ENCODE measurements at places on chromosomes 7 and 10.

GRCh38 chr7:66939325-66939724 is 18.3 kb downstream of the TMEM248 start:
- DNase-seq, result no peak

DNA sequence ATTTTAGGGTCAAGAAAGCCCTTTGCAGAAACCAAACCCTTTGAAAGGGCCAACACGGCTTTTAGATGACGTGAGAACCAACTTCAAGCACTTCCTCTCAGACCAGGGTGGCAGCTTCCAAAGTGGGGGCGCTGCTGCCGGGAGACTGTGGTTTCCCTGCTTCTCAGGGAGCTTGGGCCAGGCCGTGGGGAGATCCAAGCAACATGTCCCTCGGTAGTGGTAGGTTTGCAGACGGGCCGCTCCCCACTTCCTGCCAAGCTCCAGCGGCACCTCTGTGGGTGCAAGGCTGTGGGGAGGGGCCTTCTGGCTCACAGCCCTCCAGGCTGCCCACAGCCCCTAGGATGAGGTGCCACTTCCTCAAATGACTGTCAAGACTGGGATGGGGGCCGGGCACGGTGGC is 132.4 kb downstream of the FAM53B start:
- peak; percentile 58 for DNase-seq

DNA sequence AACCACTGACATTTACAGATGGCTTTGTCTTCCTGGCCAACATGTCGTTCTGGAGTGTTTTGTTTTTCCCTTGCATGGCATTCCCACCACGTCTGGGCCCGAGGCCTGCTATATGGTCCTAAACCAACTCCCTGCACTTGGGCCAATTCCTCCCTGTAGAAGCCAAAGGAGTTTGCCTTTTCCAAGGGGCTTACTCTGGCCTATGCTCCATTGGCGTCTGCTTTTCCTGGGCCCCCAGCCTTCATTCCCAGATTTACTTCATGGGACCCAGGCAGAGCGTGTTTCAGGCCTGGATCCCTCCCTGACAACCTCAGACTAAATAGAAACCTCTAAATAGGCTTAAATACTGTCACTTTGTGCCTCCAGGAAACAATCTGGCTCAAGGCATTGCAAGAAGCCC is 60.7 kb downstream of the MINDY4 start:
- no peak for DNase-seq

DNA sequence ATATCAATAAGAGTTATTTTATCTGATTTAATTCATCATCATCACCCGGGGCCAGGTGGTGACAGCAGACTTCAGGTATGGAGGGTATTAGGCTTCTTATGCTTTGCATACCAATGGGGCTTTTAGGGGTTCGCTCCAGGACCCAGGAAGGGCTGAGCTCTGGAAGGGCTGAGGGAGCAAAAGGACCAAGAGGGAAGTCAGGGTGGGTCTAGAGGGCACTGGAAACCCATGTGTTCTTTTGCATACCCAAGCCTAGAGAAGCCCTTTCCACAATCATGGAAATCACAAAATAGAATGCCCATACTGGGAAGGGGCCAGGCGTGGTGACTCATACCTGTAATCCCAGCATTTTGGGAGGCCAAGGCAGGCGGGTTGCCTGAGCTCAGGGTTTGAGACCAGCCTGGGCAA is 30.9 kb upstream of the VCL start:
- DNase-seq, result no peak

GRCh38 chr10:20606985-20607384 is 290.1 kb downstream of the NEBL start:
- no peak for DNase-seq

DNA sequence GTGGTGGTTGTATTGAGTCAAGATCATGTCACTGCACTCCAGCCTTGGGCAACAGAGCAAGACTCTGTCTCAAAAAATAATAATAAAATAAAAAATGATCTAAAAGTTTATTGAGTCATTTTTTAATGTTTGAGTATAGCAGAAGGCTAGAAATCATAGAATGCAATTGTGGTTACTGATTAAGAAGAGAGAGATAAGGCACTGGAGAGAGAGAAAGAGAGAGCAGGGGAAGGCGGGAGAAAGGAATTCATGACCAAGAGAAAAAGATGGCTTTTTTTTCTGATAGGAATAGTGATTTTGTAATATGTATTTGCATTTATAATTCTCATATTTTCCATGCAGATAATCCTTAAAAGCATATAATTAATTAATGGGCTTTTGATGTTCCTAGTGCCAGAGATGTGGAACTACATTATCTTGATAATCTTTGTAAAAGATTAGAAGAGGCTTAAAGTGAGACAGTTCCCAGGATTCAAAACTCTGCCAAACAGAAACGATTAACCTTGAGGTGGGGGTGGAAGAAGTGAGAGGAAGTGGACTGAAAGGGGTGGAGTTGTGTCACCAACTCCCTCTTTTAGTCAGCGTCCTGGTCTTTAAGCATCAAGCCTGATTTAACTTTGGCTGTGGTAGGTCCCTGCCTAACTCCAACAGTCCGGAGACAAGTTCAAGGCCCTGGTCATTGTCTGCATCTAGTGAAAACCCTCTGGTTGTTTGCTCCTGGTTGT is 76.2 kb downstream of the CHN2 start:
- no peak for DNase-seq
